A549 treated with RU486 at 1 μM for 4 hours (cell line): ENCODE measurements at places on chromosomes 13 and 19. TPM values are rescaled to one million over a fixed set of nuclear protein-coding genes. Genes with fewer than 3 reads are reported as not detected.

Gene STOML3
- total RNA-seq = not detected in 5 replicates

Gene MARK4
- 6.0 to 8.1 TPM (median 6.7 TPM) in 5 replicates for total RNA-seq

Gene CYP2F1
- total RNA-seq = not detected in 5 replicates

Gene NPHS1
- total RNA-seq = 0.13 to 0.65 TPM (median 0.36 TPM) in 5 replicates

Gene TPTE2
- total RNA-seq = not detected in 5 replicates

Gene CBARP
- total RNA-seq = 2.5 to 5.5 TPM (median 3.9 TPM) in 5 replicates

Gene TNPO2
- total RNA-seq = 27.4 to 35.2 TPM (median 32.5 TPM) in 5 replicates

Gene LILRB4
- not detected in 5 replicates for total RNA-seq

Gene SLC6A16
- total RNA-seq = 0.90 to 1.8 TPM (median 1.3 TPM) in 5 replicates

Gene SPRED3
- total RNA-seq = 1.9 to 4.0 TPM (median 3.4 TPM) in 5 replicates

Gene TYROBP
- total RNA-seq = not detected in 5 replicates
